ENCODE measurements at places on chromosomes 7 and 10.

- no peak for DNase-seq
These were observed 712.1 kb downstream of the PHTF2 start for GRCh38 chr7:78510580-78511188.

DNA sequence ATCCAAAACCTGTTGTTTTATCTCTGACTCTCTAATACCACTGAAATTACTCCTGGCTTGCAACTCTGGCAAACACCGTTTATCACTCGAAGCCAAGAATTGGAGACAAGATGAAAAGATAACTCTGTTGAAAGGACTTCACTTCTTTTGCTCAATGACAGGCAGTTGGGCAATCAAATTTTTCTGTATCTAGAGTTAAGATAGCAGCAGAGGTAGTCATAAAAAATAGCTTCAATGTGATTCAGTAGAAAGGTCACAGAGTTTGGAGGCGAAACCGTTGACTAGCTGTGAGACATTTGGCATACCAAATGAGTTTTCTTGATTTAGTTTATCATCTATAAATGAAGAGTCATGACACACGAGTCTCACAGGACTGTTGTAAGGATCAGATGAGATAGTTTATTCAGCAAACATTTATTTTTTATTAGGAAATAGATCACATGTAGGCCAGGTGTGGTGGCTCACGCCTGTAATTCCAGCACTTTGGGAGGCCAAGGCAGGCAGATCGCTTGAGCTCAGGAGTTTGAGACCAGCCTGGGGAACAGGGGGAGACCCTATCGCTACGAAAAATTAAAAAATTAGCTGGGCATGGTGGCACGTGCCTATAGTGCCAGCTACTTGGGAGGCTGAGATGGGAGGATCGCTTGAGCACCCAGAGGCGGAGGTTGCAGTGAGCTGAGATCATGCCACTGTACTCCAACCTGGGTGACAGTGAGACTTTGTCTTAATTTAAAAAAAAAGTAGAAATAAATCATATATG is 23.6 kb downstream of the AKR1B1 start:
- DNase-seq, result no peak

- DNase-seq, result no peak
These were observed 36.1 kb upstream of the CCNY start for GRCh38 chr10:35300063-35300699.

- no peak for DNase-seq
These were observed 495.2 kb downstream of the GLRX3 start for GRCh38 chr10:130631142-130632096.

DNA sequence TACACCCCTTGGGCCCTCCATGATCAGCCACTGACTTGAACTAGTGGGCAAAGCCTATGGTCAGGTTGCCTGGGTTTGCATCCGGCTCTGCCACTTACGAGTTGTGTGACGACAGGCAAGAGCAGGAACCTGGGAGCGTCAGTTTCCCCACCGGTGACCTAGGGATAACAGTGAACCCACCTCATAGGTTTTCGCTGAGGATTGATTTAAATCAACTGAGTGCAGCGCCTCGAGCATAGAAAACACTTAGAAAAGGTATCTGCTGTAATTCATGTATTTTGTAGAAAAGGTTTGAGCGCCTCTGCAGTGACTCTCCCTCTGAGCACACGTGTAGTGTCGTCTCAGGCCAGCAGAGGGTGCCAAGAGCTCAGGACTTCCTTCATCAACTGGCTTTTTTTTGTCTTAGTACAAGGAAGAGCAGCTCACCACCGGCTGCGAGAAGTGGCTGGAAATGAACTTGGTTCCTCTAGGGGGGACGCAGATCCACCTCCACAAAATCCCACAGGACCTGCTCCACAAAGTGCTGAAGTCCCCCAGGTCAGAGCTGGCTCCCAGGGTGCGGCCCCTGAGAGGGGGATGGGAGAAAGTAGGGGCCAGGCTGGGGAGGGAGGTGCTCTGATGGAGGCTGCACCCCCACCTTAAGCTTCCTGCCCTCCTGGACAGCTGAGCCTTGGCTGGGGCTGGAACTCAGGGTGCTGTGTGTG is 27.7 kb downstream of the BTBD16 start:
- peak; percentile 79 for DNase-seq

GRCh38 chr7:124907490-124907889 is 22.1 kb downstream of the POT1 start:
- no peak for DNase-seq

GRCh38 chr10:90998733-90999511 is 78.0 kb upstream of the ANKRD1 start:
- no peak for DNase-seq

DNA sequence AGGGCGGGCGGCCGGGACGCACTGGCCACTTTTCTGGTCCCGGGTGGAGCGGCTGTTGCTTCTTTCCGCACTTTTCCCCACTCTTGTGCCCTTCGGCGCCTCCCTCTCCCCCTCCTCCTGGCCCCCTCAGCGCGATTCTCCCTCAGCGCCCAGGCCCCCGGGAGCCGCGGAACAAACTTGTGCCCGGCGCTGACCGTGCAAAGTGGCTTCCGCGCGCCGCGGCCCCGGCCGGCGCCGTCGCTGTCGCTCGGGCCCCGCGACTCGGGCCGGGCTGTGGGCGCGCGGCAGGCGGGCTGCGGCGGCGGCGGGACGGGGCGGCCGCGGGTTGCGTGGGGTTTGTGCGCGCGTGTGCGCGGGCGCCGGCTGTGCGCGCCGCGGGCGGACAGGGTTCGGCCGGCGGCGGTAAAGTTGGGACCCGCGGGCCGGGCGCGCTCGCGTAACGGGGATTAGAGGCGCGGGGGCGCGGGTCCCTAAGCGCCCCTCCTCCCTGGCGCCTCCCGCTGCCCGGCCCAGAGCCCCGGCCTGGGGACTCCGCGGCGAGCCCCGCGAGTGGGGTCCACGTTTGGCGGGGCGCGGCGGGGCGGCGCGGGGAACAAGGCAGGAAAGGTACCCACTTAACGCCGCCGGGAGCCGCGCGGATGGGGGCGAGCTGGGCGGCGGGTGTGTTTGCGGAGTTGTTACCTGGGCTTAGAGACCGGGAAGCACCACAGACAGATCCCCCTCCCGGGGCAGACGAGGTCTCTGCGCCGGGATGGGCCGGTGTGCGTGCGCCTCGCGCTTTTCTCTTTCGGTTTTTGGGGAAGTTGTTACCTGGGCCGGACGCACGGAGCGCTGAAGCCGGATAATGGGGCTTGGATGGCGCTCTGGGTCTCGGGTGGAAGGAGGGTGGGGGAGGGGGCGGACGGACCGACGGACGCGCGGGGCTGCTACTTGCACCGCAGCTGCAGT is 860 bp downstream of the ZEB1 start:
- peak; percentile 57 for DNase-seq

- no peak for DNase-seq
These were observed 34.9 kb upstream of the PTF1A start for GRCh38 chr10:23157239-23157681.

GRCh38 chr7:57205000-57205399 is 72.8 kb upstream of the ZNF479 start:
- no peak for DNase-seq

GRCh38 chr10:76026905-76027304 is 595.5 kb downstream of the LRMDA start:
- DNase-seq, result no peak

GRCh38 chr7:74462707-74463100 is 9.0 kb downstream of the GTF2IRD1 start:
- no peak for DNase-seq

GRCh38 chr7:12647364-12648219 is 39.8 kb upstream of the ARL4A start:
- no peak for DNase-seq

GRCh38 chr7:10940704-10941355 is 32.8 kb upstream of the PHF14 start:
- DNase-seq, result no peak

GRCh38 chr7:102468478-102469350 is 3.9 kb downstream of the LRWD1 start:
- DNase-seq, result no peak

DNA sequence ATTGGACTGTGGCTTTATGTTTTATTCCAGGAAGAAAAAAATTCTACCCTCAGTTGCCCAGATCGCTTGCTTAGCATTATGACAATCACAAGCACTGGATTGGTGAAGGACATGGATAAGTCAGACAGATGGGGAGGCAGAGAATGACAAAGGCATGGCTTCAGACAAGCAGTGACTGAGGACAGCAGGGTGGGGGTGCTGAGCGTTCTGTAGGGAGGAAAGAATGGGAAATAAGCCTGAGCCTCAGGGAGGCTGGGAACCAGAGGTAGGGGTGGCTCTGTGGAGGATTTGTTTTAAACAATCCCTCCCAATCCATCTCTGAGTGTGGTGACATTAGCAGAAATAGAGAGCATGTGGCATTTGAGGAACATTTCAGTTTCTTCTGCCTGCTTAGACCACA is 896.9 kb downstream of the CCSER2 start:
- DNase-seq, result no peak

DNA sequence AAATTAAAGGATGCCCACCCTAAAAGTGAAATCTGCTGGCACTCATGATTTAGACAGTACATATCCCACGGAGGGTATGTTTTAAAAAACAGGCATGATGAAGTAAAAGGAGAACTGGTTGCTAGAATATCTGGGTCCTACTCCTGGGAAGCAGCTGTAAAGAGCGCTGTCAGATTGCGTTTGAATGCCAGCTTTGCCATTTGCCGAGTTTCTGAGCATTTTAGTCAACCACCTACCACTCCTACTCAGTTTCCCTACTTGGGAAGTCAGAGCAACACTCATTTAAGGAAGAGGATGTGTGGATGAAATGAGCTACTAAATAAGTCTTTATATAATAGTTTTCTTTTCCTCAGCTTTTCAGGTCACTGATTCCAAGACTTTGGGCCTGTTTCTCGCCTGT is 1.1 kb upstream of the UMAD1 start:
- DNase-seq, result no peak

- peak; percentile 18 for DNase-seq
These were observed 37.7 kb upstream of the IKZF1 start for GRCh38 chr7:50266635-50267386.
